Endothelial cell of umbilical vein (primary cell): ENCODE measurements at places on chromosomes 2 and 18.
A peak's percentile ranks its signal among the peaks of the same experiment; 100 is the strongest.

DNA sequence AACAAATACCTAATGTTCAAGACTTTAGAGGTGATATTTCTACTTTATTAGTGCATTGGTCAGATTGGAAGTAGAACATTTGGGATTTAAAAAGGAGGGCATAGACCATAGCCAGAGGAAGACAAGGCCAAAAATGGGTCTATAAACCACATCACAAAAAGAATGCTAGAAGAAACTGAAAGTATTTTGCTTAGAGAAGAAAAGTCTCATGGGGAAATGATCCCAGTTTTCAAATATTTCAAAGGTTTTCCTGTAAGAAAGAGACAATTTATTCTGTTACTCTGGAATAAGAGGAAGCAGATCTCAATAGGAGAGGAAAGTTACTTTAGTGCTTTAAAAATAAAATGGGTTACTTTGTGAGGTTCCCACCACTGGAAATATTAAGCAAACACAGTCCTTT lies 341.4 kb downstream of the TNS1 start:
- H3K27ac ChIP-seq: no peak overlapping the region
- no peak overlapping the region for H3K4me3 ChIP-seq
- H3K36me3 ChIP-seq: no peaks in the 10 kb centered on the region
- H3K4me1 ChIP-seq: no peaks in the 10 kb centered on the region
- no peak for DNase-seq

DNA sequence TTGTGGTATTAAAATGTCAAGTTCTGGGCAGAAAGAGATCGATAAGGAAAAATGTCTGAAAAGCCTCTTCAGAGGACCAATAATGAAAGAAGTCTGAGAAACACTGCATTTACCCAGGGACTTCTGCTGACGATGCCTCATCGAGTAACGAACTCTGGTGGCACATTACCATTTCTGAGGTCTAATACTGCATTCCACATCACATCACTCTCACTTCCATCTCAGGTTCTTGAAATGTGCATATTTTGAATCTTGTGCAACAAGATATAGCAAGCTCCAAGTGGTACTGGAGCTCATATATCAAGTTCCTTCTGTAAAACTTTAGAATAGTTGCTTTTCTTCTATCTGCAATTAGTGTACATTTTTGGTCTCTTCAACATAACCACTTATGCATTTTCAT lies 619.1 kb upstream of the DDX18 start:
- no peak overlapping the region for H3K4me3 ChIP-seq
- no peak overlapping the region for H3K27ac ChIP-seq
- no peaks in the 10 kb centered on the region for H3K4me1 ChIP-seq

DNA sequence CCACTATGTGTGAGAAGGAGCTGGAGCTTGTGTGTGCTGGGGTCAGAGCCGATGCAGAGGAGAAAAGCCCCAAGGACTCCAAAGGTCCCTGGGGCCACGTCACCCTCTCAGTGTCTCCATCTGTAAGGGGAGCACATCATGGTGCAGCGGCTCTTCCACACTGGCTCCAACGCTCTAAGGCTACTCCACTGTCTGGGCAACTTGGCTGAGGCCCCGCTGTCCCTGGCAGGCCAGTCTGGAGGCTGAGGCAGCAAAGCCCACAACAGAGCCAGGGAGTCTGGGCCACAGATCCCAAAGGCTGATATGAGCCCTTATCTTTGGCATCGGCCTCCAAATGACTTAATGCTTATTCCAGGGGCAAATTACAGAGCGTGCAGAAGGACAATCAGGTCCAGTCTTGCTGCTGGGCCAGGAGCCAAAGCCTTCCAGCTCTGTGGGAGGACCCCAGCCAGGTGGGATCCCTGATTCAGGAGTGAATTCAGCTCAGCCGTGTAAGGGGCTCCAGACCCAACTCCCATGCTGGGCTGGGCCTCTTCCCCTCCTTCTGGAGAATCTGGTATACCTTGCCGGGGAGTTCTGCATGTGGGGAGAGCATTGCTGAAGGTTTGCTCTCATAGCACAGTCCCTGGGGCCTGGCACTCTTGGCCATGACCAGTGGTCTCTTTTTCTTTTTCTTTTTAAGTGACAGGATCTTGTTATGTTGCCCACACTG lies 1.8 kb upstream of the DUSP2 start:
- DNase-seq: no peak
- no peak overlapping the region for H3K27ac ChIP-seq
- H3K4me1 ChIP-seq: no peaks in the 10 kb centered on the region
- H3K36me3 ChIP-seq: no peaks in the 10 kb centered on the region
- no peak overlapping the region for H3K4me3 ChIP-seq

DNA sequence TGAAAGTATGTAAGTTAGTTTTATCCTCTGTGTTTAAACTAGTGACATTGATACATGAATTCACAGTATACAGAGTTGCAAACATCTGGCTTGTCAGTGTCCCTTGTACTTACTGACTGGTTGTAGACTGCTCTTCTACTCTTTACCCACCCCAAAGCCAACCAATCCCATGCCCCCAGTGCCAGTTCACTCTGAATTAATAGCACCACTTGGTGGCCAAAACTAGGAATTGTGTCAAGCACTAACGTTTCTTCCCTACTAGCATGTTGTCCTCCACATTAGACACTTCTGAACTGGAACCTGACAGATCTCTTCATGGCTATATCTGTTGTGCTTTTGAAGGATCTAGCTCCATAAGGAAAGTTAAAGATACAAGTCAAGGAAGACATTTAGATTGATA lies 27.2 kb upstream of the OTX1 start:
- H3K27ac ChIP-seq: no peak overlapping the region
- no peaks in the 10 kb centered on the region for H3K36me3 ChIP-seq
- H3K4me3 ChIP-seq: no peak overlapping the region
- DNase-seq: peak; percentile 67
- no peaks in the 10 kb centered on the region for H3K27me3 ChIP-seq

DNA sequence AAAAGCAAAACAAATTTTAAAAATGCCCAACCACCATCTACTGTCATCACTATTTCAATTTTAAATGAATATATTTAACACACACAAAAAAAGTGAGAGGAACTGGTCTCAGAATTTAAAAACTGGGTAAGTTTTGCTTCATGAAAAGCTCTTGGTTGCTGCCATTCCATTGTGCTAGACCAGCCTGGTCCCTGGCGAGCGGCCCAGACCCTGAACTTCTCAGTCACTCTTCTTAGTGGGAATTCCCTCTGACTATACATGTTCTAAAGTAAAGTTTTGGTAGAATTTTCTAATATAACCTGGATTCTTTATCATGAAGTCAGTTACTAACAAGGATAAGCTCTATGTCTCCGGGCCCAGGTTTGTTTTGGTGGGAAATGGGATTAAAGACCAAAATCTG lies 34.8 kb upstream of the TMEM177 start:
- no peak overlapping the region for H3K4me3 ChIP-seq
- H3K27me3 ChIP-seq: peaks cover 2% of the 10 kb centered on the region
- peak; percentile 72 for DNase-seq
- H3K4me1 ChIP-seq: peaks cover 50% of the 10 kb centered on the region

DNA sequence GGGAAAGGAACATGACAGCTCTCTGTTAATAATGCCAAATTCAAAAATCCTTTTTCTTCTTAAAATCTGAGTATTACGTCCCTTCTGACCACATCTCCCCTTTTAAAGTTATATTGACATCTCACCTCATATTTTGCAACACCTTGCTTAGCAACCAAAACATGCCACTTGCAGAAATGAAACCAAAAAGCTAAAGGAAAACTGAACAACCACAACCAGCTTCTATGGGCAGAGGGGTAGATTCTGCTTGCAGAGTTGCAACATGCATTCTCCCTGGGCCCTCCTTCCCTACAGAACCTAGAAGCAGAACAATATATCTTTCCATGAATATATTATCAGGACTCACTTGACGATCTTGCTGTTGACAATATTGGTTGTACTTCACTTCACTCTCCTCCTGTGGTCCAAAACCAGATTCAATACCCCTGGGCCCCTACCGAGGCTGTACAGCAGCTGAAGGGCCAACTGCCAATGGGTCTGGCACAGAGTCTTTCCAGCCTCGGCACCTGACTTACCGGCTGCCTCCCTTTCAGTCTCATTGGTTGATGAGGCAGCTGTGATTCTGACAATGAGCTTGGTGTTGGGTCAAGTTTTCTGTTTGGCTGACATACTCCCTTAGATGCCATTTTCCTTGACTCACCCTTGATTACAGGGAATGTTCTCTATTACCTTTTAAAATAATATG lies 616.6 kb downstream of the ZEB2 start:
- no peaks in the 10 kb centered on the region for H3K36me3 ChIP-seq
- H3K4me1 ChIP-seq: peaks cover 16% of the 10 kb centered on the region
- no peak overlapping the region for H3K4me3 ChIP-seq
- DNase-seq: no peak
- H3K27me3 ChIP-seq: no peaks in the 10 kb centered on the region
- no peak overlapping the region for H3K27ac ChIP-seq

DNA sequence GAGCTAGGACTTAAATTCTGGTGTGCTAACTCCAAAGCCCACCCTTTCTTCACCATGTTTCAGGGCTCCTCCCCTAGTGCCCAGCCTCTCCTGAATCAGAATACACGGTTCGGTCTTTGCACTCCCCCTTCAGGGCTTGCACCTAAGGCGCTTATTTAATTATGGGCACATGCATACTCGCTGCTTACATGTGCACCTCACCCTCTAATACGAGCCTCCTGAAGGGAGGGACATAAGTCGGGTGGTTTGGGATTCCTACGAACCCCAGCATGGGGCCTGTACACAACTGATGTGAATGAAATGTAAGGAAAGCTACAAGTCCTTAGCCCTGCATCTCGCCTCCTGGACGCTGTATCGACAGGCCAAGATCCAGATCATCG lies 435 bp downstream of the IFT172 start:
- peaks cover 6% of the 10 kb centered on the region for H3K36me3 ChIP-seq
- peak overlapping the region; percentile 0 for H3K27ac ChIP-seq
- H3K4me1 ChIP-seq: peaks cover 13% of the 10 kb centered on the region
- no peaks in the 10 kb centered on the region for H3K27me3 ChIP-seq

DNA sequence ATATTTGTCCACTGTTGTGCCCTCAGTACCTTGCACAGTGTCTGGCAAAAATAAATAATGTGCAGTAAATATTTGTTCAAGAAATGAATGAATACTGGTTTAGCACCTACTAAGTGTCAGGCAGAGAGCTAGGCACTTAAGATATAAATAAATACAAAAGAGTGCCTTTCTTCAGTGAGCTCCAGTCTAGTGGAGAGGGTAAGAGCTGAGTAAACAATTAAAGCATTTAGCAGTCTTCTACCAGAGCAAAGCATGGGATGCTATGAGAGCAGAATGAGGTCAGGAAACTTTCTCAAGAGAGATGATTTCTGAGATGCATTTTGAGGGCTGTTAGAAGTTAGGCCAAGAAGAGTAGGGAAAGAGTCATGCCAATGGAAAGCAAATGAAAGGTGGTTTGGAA lies 314.7 kb downstream of the DSC3 start:
- DNase-seq: no peak
- H3K36me3 ChIP-seq: no peaks in the 10 kb centered on the region
- H3K27me3 ChIP-seq: no peaks in the 10 kb centered on the region
- H3K27ac ChIP-seq: no peak overlapping the region
- H3K4me1 ChIP-seq: no peaks in the 10 kb centered on the region

DNA sequence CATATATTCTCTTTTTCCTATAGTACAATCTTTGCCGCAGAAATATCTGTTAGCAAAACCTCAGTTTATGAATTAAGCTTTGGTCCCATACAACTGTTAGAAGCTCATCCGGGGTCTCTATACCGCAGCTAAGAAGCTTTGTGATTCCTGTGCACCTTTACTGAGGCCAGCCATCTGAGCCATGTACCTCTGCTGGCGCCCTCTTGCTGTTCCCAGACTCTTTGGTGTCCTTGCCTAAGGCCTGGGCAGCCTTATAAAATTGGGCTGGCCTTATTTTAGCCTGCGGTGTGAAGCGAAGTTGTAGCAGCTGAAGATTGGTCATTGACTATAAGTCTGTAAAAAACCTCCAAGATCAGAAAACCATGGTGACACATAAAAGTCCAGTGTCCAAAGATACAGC lies 1135.1 kb upstream of the CHAC2 start:
- H3K4me3 ChIP-seq: no peak overlapping the region
- H3K27ac ChIP-seq: no peak overlapping the region
- no peak for DNase-seq
- no peaks in the 10 kb centered on the region for H3K4me1 ChIP-seq

- H3K27ac ChIP-seq: no peak overlapping the region
- no peaks in the 10 kb centered on the region for H3K36me3 ChIP-seq
- H3K4me1 ChIP-seq: no peaks in the 10 kb centered on the region
- H3K4me3 ChIP-seq: no peak overlapping the region
- H3K27me3 ChIP-seq: no peaks in the 10 kb centered on the region
- DNase-seq: peak; percentile 41
These were observed 19.7 kb upstream of the DCTN1 start for GRCh38 chr2:74399785-74400184.

GRCh38 chr18:57533868-57534510 lies 52.5 kb downstream of the FECH start:
- H3K4me3 ChIP-seq: no peak overlapping the region
- no peak overlapping the region for H3K27ac ChIP-seq
- H3K36me3 ChIP-seq: no peaks in the 10 kb centered on the region
- H3K4me1 ChIP-seq: no peaks in the 10 kb centered on the region
- DNase-seq: no peak

- no peak for DNase-seq
- no peak overlapping the region for H3K27ac ChIP-seq
- H3K4me3 ChIP-seq: no peak overlapping the region
- H3K4me1 ChIP-seq: no peaks in the 10 kb centered on the region
- H3K27me3 ChIP-seq: no peaks in the 10 kb centered on the region
These were observed 189.7 kb downstream of the PID1 start for GRCh38 chr2:229081411-229081810.

DNA sequence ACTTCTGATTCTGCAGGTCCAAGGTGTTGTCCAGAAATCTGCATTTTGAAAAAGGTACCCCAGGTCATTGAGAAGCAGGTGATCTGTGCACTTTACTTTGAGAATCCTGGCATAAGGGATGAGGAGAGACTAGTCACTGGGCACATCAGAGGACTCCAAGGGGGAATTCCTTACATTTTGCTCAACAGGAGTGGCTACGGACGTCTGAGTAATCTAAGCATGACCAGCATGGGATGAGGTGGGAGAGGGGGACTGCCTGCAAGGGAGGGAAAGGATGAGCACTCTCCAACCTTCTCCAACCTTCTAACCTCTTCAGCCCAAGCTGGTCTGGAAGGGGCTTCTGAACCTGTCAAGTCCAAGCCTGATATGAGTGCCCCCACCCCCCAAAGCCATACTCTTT lies 55.5 kb downstream of the MARCHF4 start:
- no peak for DNase-seq
- H3K27ac ChIP-seq: peak overlapping the region; percentile 92
- H3K4me3 ChIP-seq: no peak overlapping the region

DNA sequence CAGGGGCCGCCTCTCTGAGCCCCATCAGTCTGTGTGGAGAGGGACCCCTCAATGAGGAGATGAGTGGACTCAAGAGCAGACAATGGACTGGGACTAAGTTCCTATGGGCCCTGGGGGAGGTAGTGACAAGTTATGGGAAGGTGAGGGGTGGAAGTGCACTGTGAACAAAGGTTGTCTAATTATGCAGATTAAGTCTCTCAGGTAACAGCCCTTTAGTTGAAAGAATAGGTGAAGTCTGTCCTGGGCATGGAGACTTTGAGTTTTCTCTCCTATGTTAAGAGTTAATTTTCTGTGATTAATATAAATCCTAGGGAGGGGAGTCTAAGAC lies 243.8 kb downstream of the FAM210A start:
- no peaks in the 10 kb centered on the region for H3K27me3 ChIP-seq
- no peak overlapping the region for H3K4me3 ChIP-seq
- DNase-seq: no peak
- no peak overlapping the region for H3K27ac ChIP-seq
- H3K36me3 ChIP-seq: no peaks in the 10 kb centered on the region

- H3K27ac ChIP-seq: no peak overlapping the region
- H3K4me1 ChIP-seq: no peaks in the 10 kb centered on the region
- no peaks in the 10 kb centered on the region for H3K27me3 ChIP-seq
- no peaks in the 10 kb centered on the region for H3K36me3 ChIP-seq
- DNase-seq: no peak
These were observed 135.1 kb upstream of the CTDP1 start for GRCh38 chr18:79544386-79544963.
